Tongue (tissue), 3 donors: ENCODE measurements at places on chromosomes 13 and 19. TPM values are rescaled to one million over a fixed set of nuclear protein-coding genes. Genes with fewer than 3 reads are reported as not detected.

SPC24 gene
- total RNA-seq = 12.3 TPM

CCL25 gene
- not detected for total RNA-seq

ZNF93 gene
- total RNA-seq = 12.3 TPM

INSR gene
- 54.2 TPM for total RNA-seq

OR10H1 gene
- total RNA-seq = not detected

KRTDAP gene
- total RNA-seq = 9.6 TPM

DNA sequence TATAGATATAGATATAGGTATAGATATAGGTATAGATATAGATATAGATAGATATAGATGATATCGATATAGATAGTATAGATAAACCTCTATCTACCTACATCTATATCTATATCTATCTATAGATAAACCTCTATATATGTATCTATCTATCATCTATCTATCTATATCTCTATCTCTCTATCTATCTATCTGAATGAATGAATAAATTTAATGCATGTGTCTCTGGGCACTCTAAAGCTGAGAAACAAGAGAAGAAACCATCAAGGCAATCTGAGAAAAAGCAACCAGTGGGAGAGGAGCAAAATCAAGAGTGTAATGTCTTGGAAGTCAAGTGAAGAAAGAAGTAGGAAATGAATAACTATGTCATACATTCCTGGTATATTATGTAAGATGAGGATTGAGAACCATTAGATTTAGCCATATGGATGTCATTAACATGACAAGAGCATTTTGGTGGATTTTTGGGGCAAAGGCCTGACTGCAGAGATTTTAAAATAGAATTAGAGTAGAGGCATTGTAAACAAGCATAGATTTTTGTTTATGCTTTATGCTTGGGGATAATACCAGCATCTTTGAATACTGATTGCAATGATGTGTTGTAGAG, 1262.7 kb upstream of the MIR17HG start:
- no peak for DNase-seq

- no peak for DNase-seq
Measured at GRCh38 chr13:50153401-50153800, 138.2 kb downstream of the KCNRG start.

DNA sequence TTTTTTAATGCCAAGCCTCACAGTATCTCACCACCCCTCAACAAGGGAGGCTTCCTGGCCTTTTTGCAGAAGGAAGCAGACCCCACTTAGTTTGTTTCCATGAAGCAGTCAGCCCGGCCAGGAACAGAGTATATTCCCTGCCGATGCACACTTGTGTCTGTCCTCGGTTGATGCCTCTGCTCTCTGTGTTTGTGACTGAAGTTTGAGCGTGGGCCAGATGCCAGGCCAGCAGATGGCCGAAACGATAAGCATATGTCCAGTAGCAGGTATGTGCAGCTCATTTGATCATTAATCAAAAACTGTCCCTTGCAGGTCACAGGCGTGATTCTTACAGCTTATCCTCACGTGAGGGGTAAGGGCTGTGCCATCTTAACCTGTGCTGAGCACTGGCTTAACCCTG, 144.0 kb downstream of the IRS2 start:
- DNase-seq = no peak

DNA sequence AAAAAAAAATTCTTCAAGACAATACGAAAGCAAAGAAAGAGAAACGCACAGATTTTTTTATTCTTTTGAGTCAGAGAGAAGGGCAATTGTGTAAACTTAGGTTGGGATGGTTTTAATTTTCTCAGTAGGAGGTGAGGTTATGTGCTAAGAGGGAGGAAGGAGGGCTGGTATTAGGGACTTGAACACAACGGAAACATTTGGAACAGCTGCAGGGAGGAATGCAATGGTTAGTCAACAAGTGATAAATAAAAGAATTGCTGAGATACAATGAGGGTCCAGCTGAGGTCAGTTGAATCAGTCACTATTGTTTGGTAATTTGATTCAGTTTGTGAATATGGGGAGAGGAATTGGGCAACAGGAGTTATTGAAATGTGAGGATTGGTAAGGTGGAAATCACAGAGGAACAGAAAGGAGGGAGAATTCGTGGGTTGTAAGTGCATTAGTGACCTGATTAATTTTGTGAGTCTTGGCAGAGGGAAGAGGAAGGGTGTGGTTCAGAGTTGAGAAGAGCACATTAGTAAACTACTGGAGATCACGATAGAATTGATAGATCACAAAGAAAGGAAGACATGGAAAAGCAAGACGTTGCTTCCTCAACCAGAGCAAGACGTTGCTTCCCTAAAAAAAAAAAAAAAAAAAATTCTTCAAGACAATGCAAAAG, 499.5 kb upstream of the SPRY2 start:
- DNase-seq = peak; percentile 71

DNA sequence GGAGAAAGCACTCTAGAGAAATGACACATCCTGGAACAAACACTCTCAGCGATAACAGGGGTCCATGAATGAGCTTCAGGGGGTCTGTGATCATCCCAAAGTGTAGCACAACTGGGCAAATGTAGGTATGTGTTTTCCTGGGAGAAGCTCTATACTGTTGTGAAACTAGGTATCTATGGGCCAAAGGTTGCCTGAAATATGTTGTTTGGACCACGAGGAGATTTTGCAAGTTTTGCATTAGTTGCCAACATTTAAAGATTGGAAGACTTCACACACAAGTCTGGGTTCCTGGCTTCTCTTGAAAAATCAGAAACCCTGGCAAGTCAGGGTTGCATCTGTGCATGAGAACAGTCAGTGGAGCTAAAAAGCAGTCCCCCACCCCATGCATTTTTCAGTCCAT, 26.7 kb upstream of the POU2F2 start:
- DNase-seq = no peak

- DNase-seq = peak; percentile 19
Measured at GRCh38 chr13:74131227-74131626, 3.0 kb downstream of the KLF12 start.

DNA sequence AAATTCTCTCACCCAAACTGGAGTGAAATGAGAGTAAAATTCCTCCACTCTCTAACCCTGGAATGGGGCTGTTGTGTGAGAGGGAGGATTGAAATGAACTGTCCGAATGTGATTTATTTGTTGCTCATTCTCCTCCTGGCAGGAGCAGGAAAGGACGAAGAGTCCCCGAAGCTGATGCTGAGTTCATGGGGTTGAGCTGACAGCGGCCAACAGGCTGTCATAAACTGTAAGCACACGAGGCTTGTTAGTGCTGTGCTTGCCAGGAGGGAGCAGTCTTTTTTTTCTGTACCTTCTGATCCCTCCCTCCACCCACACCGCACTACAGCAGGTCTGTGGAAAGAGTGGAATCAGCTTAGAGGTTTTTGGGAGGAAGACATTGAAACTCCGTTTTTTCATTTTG, 33.1 kb upstream of the ZNF331 start:
- DNase-seq = peak; percentile 20

DNA sequence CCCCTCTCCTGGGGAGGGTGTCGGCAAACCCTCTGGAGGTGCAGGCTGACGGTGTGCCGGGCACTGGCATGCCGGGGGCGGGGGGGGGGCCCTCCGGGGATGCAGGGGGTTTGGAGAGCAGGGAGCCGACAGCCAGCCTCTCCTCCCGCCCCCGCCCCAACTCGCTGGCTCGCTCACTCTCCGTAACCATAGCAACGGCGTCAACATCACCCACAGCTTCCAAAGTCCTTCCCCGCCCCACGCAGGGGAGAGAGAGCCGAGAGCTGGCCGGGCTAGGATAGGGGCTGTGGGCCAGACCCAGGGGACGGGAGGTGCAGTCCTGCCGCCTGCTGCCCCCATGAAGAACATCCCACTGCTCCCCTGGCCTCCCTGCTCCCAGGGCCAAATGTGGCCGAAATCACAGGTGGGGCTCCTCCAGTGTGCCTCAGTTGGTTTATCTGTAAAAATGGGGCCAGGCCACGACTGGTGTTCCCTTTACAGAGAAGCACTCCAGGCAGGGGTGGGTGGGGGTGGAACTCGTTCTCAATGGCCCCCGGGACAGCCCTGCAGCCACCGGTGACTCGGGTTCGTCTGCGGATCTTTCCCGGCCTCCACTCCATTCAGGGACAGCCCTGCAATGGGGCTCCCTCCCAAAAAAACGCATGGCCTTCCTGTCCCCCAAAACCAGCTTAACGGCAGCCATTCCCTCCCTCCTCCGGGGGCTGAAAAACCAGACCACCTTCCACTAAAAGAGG, 3.2 kb downstream of the KLF16 start:
- DNase-seq = peak; percentile 95

- DNase-seq = no peak
Measured at GRCh38 chr13:50318887-50319286, 303.6 kb downstream of the KCNRG start.

- DNase-seq = no peak
Measured at GRCh38 chr13:49057176-49057575, 81.5 kb downstream of the FNDC3A start.
